ENCODE measurements at places on chromosomes 12 and 14.

DNA sequence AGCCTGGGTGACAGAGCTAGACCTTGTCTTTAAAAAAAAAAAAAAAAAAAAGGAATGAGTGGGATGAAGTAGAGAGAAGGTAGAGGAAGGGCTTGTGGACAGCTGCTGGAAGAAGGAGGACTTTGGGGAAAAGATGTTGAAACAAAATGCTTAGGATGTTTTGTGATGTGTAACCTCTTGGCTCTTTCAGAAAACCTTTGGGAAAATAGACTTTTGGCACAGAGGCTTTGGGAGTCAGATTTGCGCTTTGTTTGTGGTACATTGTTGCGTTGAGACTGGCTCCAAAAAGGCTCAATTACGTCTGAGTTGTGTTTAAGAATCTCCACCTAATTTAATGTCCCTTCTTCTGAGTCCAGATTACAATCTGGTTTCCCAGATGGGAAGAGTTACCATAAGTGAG is 32.9 kb upstream of the SPTLC2 start:
- no peak for DNase-seq

DNA sequence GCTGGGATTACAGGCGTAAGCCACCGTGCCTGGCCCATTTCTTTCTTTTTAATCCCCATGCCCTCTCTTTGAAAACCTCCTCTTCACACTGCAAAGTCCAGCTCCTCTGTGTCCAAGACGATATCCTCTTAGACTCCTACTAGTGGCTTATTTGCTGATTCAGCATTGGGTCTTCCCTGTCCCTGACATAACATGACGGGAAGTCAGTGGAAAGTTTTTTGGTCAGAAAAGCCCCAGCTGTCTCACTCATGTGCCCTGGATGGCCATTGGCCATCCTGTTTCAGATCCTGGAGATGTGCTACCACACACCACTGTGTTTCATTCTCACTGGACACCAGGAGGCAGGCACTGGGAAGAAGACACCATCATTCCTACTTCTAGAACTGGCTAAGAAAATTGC is 102.6 kb upstream of the MED13L start:
- no peak for DNase-seq

- no peak for DNase-seq
Observed at GRCh38 chr14:98203421-98203820, 1068.6 kb downstream of the BCL11B start.

DNA sequence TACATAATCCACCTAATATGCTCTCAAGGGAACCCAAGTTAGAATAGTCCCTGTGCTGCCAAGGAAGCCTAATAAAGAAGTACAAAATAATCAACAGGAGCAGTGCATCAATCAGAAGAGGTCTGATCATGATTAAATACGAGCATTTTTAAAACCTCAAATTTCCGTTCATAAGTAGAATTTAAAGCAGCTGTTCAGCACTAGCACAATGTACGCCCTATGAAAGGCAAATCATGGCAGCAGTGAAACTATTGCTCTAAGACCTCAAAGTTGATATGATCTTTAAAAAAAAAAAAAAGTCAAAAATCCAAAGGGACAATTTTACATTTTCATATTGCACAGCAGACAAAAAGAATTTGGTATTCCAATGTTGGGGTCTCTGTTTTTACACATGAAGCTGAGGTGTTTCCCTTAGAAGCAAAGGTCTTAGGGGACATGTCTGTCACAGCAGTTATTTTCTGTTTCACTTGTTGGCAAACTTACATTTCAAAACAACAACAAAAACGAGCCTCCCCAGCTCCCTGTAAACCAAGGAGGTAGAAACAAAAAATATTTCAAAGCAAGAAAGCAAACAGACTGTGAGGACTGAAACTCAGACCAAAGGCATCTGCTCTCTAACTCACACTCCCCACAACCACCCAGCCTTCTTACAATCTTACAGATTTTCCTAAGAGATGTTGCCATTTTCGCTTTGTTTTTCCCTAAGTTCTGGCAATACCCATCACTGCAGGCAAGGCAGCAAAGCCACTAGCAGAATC is 28.2 kb downstream of the SOX5 start:
- DNase-seq = no peak

DNA sequence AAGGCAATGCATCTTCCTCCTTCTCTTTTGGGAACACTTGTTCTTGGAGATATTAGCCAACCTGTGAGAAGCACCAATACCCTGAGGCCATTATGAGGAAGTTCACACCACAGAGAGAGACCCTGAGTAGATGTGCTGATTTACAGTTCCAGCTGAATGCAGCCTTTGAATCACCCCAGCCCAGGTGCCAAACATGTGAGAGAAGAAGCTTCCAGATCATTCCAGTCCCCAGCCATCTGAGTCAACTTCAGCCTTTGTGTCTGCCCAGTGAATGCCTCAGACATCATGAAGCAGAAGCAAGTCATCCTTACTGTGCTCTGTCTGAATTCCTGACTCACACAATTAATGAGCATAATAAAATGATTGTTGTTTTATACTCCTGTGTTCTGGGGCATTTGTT is 25.1 kb downstream of the C12orf42 start:
- no peak for DNase-seq

- DNase-seq = no peak
Observed at GRCh38 chr14:92176476-92176875, 54.7 kb downstream of the CPSF2 start.

GRCh38 chr14:76834241-76834661 is 8.0 kb downstream of the LRRC74A start:
- DNase-seq = no peak

GRCh38 chr12:68177562-68177961 is 18.0 kb upstream of the IFNG start:
- no peak for DNase-seq

GRCh38 chr14:92575061-92575747 is 61.6 kb downstream of the RIN3 start:
- DNase-seq = no peak

GRCh38 chr14:60771117-60771516 is 36.6 kb downstream of the MNAT1 start:
- DNase-seq = no peak

- DNase-seq = no peak
Observed at GRCh38 chr12:99911967-99912366, 72.8 kb downstream of the ANKS1B start.

GRCh38 chr12:47888153-47888819 is 16.5 kb downstream of the VDR start:
- no peak for DNase-seq

DNA sequence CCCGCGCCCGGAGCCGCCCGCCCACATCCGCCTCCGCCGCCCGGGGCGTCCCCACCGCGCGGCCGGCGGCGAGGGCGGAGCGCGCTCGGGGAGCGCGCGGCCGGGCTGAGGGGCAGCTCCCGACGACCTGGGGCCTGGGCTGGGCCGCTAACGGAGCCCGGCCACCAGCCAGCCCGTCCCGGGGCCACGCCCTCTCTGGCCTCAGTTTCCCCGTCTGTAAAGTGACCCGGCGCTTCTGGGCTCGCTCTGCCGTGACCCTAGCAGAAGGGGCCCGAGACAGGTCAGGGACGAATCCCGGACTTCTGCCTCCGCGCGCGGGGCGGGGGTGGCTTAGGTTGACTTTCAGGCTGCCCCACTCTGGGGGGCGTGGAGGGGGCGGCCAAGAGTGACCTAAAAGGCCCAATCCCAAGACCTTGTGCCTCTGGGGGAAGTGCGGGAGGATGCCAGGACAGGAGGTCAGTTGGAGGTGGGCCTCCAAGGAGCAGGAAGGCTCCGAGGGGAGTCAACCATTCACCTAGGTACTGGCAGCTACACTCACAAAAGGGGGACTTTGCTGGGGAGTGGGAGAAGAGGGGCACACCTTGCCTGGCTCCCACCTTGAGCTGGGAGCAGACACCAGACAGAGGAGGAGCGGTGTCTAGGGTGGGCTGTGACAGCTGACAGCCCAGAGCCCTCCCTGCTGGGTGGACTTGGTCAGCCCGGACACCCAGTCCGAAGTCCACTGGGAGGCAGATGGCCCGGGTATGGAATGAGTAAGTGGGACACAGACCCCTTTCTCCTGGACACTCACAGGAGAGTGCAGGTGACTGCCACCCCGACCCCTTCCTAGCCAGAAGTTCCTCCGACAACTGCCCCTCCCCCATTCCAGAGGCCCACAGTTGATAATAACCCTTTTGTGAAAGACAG is 486 bp upstream of the AKT1 start:
- peak; percentile 86 for DNase-seq
